ENCODE measurements at places on chromosomes 3 and 15. TPM values are rescaled to one million over a fixed set of nuclear protein-coding genes. Genes with fewer than 3 reads are reported as not detected.

Gene COMMD2
- 39.0 TPM for total RNA-seq

Gene P2RY13
- not detected for total RNA-seq

Gene ISL2
- 5.3 TPM for total RNA-seq

Gene GPR156
- 0.27 TPM for total RNA-seq

DNA sequence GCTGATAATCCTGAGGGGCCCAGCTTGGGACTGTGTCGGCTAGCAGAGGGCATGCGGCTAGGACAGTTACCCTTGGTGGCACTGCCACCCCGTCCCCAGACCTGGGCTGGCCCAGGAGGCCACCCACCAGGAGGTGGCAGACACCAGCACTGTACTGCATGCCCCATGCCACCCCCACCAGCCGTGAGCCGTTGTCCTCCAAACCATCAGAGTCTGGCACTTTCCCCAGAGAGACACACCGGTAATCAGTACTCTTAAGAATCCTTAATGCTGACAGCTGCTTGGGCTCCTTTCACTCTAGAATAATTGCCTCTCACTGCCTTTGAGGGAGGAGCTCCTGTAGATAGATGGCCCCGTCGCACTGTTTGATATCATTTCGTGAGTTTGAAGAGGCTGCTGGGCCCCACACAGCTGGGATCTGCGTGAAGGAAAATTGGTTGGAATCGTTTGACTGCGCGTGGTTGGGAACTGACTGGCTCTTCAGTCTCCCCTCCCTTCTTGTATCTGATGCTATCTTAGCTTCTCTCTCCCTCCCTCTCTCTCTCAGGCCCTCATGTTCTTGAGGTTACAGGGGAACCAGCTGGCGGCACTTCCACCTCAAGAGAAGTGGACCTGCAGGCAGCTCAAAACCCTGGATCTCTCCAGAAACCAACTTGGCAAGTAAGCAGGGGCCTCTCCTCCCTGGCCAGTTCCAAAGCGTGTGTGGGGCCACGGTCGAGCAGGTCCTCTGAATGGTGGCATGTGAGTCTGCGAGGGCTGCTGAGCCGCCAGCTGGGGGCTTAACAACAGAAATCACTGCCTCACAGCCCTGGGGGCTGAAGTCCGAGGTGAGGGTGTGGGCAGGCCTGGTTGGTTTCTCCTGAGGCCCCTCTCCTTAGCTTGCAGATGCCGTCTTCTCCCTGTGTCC is 94.9 kb downstream of the LRRK1 start:
- no peak overlapping the region for H3K4me3 ChIP-seq
- no peaks in the 10 kb centered on the region for H3K36me3 ChIP-seq

DNA sequence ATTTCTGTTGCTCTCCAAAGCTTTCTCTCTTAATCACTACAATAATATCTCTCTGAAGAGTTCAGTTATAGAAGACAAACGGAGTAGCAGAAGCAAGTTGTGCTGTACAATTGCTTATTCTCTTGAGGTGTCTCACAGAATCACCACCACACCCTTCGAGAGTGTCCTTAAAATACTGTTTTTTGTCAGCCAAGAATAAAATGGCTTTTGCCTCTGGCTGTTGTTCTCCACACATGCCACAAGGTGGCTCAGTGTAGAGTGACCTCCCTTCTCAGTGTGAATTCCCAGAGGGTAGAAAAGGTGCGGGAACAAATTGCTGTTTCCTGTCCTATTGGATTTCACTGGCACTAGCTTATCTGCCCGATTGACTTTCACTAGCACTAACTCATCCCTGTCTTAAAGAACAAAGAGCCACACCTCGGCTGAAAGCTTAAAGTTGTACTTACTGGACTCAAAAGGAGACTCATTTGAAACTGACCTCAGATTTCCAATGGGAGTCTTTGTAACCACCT is 134.2 kb upstream of the SATB1 start:
- H3K27me3 ChIP-seq: no peaks in the 10 kb centered on the region
- peak; percentile 59 for DNase-seq
- no peaks in the 10 kb centered on the region for H3K36me3 ChIP-seq
- no peak overlapping the region for H3K27ac ChIP-seq

GRCh38 chr15:45744236-45744589 is 109.4 kb downstream of the SQOR start:
- H3K4me1 ChIP-seq: no peaks in the 10 kb centered on the region
- no peak overlapping the region for H3K4me3 ChIP-seq
- H3K36me3 ChIP-seq: no peaks in the 10 kb centered on the region
- H3K27ac ChIP-seq: no peak overlapping the region
- no peak for DNase-seq
- no peaks in the 10 kb centered on the region for H3K27me3 ChIP-seq

GRCh38 chr3:152100491-152101132 is 168.1 kb upstream of the MBNL1 start:
- no peaks in the 10 kb centered on the region for H3K36me3 ChIP-seq
- H3K27me3 ChIP-seq: no peaks in the 10 kb centered on the region
- H3K4me1 ChIP-seq: no peaks in the 10 kb centered on the region
- DNase-seq: peak; percentile 27
- H3K27ac ChIP-seq: no peak overlapping the region

- H3K27me3 ChIP-seq: no peaks in the 10 kb centered on the region
- H3K27ac ChIP-seq: no peak overlapping the region
- peaks cover 3% of the 10 kb centered on the region for H3K4me1 ChIP-seq
- H3K4me3 ChIP-seq: no peak overlapping the region
Measured at GRCh38 chr15:41690636-41691035, 30.4 kb downstream of the MGA start.

DNA sequence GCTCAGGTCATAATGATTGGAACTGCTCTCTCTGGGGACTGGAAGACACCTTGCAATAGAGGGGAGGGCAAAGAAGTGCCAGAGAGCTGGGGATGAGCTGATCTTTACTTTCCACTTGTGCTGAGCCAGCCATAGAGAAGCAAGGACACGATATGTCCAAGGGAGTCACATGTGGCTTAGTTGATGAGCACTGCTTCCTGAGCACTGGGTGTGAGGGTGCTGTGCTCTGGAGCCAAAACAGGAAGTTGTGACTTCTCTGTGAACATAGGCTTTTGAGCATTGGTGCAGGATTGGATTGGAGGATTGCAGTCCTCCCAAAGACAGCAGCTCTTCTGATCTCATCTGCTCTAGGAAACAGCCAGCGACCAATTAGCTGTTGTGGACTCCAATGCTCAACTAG is 6.7 kb downstream of the PARP14 start:
- DNase-seq: no peak
- H3K4me1 ChIP-seq: peaks cover 5% of the 10 kb centered on the region
- H3K27me3 ChIP-seq: no peaks in the 10 kb centered on the region
- no peak overlapping the region for H3K4me3 ChIP-seq
- H3K36me3 ChIP-seq: no peaks in the 10 kb centered on the region

GRCh38 chr3:181729341-181729869 is 17.7 kb downstream of the SOX2 start:
- peaks cover 20% of the 10 kb centered on the region for H3K4me1 ChIP-seq
- peaks cover 71% of the 10 kb centered on the region for H3K27me3 ChIP-seq
- no peaks in the 10 kb centered on the region for H3K36me3 ChIP-seq
- H3K27ac ChIP-seq: no peak overlapping the region

DNA sequence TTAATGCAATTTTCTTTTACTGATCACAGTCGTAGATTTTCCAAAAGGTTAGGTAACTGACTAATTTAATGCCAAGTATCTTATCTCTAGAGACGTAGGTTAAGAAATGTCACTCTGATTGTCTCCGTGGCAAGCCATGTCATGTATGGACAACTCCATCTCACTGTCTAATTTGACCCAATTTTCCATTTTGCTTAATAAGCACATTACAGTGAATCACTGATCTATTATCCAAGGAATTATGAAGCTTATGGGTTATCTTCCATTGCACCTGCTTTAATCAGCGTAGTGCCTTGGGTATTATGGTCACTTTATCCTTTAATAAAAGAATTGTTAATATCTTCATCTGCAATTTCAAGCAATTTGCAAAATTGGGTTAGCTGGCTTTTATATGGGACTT is 557.4 kb upstream of the ROBO2 start:
- no peak overlapping the region for H3K27ac ChIP-seq
- no peak for DNase-seq
- no peaks in the 10 kb centered on the region for H3K4me1 ChIP-seq
- no peaks in the 10 kb centered on the region for H3K36me3 ChIP-seq

- DNase-seq: no peak
- H3K4me3 ChIP-seq: no peak overlapping the region
- H3K4me1 ChIP-seq: peaks cover 20% of the 10 kb centered on the region
- no peak overlapping the region for H3K27ac ChIP-seq
- H3K27me3 ChIP-seq: no peaks in the 10 kb centered on the region
Measured at GRCh38 chr3:52481819-52482521, 13.2 kb upstream of the STAB1 start.

DNA sequence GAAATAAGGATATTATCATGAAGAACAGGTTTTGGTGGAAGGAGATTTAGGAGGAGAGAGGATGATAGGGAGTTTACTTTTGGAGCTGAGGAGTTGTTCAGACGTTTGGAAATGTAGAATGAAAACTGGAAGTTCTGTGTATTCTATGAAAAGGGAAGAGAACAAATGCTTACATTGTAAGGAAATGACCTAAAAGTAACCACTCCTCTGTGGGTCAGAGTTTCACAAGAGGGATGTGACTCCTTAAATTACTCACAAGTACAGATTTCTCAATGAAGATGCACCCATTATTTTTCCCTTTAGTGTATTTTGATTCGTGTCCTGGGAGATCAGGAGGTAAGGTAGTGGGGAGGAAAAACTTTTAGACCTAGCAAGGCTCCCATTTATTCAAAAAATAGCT is 4.0 kb downstream of the RNF13 start:
- DNase-seq: no peak
- H3K36me3 ChIP-seq: no peaks in the 10 kb centered on the region
- H3K4me3 ChIP-seq: no peak overlapping the region
- no peaks in the 10 kb centered on the region for H3K27me3 ChIP-seq
- H3K4me1 ChIP-seq: peaks cover 19% of the 10 kb centered on the region
- no peak overlapping the region for H3K27ac ChIP-seq

DNA sequence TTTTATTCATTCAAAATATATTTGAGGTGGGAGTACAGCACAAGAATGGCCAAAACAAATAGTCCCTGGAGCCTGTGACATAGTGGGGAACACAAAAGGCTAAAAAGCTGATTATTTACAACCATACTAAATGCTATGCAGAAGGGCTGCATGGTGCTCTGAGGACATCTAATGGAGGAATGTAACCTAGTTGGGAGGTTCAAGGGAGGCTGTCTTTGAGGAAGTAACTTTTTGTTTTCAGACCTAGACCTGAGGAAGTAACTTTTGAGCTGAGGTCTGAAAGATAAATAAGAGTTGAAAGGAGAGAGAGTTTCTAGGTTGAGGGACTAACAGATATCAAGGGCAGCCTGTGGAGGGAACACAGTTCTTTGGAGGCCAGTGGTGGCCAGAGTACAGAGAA is 34.8 kb upstream of the RASA2 start:
- H3K27me3 ChIP-seq: no peaks in the 10 kb centered on the region
- no peaks in the 10 kb centered on the region for H3K4me1 ChIP-seq
- DNase-seq: peak; percentile 66
- no peak overlapping the region for H3K4me3 ChIP-seq

- peaks cover 16% of the 10 kb centered on the region for H3K4me1 ChIP-seq
- no peaks in the 10 kb centered on the region for H3K36me3 ChIP-seq
- DNase-seq: peak; percentile 61
- no peaks in the 10 kb centered on the region for H3K27me3 ChIP-seq
Measured at GRCh38 chr3:119597548-119598288, at the start of gene PLA1A. PLA1A (plus strand) TSS chr3:119597885; CDS start chr3:119597914, 29 bp downstream.

- no peaks in the 10 kb centered on the region for H3K4me1 ChIP-seq
- H3K4me3 ChIP-seq: no peak overlapping the region
- no peaks in the 10 kb centered on the region for H3K27me3 ChIP-seq
Measured at GRCh38 chr15:28918141-28918983, 32.6 kb downstream of the APBA2 start.
